HFF-Myc (cell line): ENCODE measurements at places on chromosomes 7 and 10.

DNA sequence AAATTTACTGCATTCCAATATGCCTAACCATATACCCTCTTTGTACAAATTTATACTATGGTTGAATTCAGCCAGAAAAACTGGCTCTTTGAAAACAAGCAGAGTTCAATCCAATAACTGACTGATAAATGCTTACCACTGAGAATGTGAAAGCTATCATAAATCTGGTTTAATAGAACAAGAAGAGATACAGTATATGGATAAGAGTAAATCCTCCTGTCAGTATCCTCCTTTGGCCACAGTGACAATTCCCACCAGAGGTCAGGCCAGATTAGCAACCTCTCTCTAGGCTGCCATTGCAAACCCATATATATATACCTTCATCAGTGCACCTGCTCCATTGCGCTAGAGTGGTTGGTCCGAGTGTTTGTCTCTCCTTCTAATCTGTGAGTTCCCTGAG, 647.2 kb downstream of the GRM8 start:
- DNase-seq = no peak

- DNase-seq = no peak
Measured at GRCh38 chr7:158976468-158976848, 120.1 kb downstream of the DYNC2I1 start.

GRCh38 chr7:46707973-46708372, 786.9 kb upstream of the IGFBP3 start:
- no peak for DNase-seq

GRCh38 chr10:44995914-44996669, 4.6 kb upstream of the ZNF22 start:
- DNase-seq = no peak

DNA sequence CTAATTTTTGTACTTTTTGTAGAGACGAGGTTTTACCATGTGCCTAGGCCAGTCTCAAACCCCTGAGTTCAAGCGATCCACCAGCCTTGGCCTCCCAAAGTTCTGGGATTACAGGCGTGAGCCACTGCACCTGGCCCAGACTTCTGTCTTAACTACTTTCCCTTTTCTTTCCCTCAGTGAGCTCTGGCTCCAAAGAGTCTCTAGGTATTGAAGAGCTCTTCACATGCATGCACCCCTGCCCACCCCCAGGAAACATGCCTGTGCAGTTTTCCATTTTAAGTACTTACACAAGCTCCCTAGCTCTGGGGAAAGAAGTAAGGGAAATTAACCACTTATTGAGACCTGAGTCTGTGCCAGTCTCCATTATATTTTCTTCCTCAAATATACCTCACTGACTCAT, 2.0 kb downstream of the MYOZ1 start:
- DNase-seq = no peak

DNA sequence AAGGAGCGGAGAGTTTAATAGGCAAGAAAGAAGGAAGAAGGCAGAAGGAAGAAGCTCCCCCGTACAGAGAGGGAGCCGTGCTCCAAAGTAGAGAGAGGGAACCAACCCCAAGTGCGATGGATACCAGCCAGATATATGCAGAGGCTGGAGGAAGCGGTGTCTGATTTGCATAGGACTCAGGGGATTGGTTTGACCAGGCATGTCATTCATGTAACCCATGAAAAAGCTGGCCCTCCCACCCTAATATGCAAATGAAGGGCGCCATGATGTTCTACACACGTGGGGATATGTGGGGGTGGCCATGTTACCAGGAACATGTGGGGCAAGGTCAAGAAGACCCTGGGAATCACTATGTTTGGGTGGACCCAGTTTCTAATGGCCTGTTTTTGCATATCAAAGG, 40.6 kb upstream of the FAM3C start:
- no peak for DNase-seq

DNA sequence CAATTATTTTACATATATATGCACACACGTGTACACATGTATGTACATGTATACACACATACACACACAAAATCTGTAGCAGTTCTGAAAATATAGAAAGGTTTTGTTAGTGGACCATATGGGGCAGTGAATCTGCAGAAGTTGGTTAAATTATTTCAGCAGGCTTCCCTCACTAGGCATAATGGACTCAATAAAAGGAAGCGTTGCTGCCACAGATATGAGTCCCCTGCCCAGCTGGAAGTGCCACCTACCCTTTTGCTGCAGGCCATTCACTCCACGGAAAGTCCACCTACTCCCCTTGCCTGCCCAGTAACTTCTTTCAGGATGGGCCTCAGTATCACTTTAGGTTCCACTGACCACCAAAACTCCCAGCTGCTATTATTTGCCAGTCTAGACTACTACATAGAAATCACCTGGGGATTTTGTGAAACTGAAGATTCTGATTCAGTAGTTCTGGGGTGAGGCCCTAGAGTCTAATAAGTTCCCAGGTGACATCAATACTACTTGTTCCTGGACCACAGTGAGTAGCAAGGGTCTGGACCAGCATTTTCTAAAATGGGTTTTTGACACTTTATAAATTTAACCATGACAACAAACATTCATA, 29.3 kb upstream of the CROT start:
- DNase-seq = no peak

- no peak for DNase-seq
Measured at GRCh38 chr10:128863411-128863810, 603.6 kb upstream of the MGMT start.

- no peak for DNase-seq
Measured at GRCh38 chr7:157977306-157977705, 610.3 kb downstream of the PTPRN2 start.

DNA sequence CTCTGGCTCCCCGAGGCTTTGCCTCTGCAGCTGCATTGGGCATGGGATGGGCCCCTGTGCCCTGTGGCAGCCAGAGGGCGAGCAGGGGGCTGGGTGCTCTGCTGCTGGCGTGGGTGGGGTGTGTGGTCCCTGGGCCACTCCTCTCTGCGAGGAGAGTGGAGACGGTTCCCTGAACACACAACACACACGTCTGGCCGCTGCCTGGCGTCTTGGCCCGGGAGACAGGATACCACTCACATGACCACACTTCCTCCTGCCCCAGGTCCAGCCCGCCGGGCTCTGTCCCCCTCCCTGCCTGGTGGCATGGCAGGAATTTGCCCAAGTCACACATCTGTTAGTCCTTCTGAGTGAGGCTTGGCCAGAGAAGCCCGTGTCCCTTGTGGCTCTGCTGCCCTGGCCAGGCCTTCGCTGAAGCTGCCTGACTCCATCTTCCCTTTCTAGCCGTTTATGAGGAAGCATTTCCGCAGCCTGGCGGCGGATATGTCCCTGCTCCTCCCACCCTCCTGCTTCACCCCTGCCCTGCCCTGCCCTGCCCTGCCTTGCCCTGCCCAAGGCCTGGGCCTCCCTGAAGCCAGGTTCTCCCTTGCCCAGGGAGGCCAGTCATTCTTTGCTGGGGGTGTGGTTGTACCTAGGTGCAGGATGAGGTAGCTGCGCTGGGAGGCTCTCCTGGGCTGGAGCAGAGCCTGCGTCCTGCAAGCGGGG, 3.0 kb downstream of the BRI3 start:
- DNase-seq = peak; percentile 26

- no peak for DNase-seq
Measured at GRCh38 chr7:132757783-132758182, 181.5 kb upstream of the PLXNA4 start.

- peak; percentile 70 for DNase-seq
Measured at GRCh38 chr10:77873536-77874380, 52.8 kb downstream of the DLG5 start.

- no peak for DNase-seq
Measured at GRCh38 chr10:125159932-125160855, at the start of gene CTBP2. Gene CTBP2 (minus strand): TSS chr10:125160563.

GRCh38 chr7:132437730-132438129, 138.5 kb downstream of the PLXNA4 start:
- no peak for DNase-seq

GRCh38 chr7:36736090-36736898, 12.0 kb upstream of the AOAH start:
- DNase-seq = no peak

- DNase-seq = no peak
Measured at GRCh38 chr7:47349401-47349800, 232.5 kb downstream of the TNS3 start.

- no peak for DNase-seq
Measured at GRCh38 chr7:27242555-27243339, at the start of gene EVX1. Gene EVX1 (plus strand): TSS chr7:27242802. CDS start chr7:27243031, 229 bp downstream.
